Epithelial cell of prostate (primary cell): ENCODE measurements at places on chromosomes 12 and 14.

GRCh38 chr14:31026077-31026449 lies at the start of gene STRN3:
Gene STRN3 (minus strand): TSS chr14:31026379. CDS start chr14:31026185, 194 bp downstream.
- DNase-seq: no peak

DNA sequence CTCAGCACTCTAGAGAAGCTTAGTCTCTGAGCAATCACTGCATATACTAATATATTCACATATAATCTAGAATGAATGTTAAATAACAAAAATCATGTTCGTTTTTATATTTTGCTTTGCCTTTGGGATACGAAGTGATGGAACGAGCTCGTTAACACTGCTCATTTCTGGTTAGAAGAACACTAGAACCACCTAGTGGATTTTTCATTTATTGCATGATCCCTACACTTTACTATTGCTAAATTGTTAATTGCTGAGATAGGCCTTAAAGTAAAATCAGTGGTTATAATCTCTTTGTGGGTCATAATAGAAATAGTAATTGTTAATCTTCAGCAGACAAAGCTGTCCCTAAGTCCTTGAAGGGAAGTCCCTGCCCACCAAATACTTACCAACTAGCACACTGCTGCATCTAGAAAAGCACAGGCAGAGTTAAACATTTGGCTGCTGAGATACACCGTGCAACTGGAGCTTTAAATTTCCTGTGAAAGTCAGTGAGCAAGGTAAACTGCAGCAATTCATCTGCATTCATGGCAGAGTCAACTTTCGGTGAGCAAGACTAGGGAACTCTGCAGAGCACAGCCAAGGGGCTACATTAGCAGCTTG lies 353.7 kb downstream of the APAF1 start:
- no peak for DNase-seq

GRCh38 chr12:132881818-132882217 lies 5.6 kb downstream of the CHFR start:
- no peak for DNase-seq

GRCh38 chr12:64612843-64613242 lies 2.5 kb downstream of the RASSF3 start:
- no peak for DNase-seq
